GM12878 (cell line): ENCODE measurements at places on chromosomes 16 and 17. TPM values are rescaled to one million over a fixed set of nuclear protein-coding genes. Genes with fewer than 3 reads are reported as not detected.

C1QTNF8 gene
- total RNA-seq = not detected in 2 replicates

MYO15A gene
- total RNA-seq = 0.13 and 0.56 TPM in 2 replicates

KRT16 gene
- total RNA-seq = not detected in 2 replicates

TNRC6C gene
- total RNA-seq = 5.4 and 6.1 TPM in 2 replicates

GCSH gene
- total RNA-seq = 27.1 and 30.9 TPM in 2 replicates

GRCh38 chr17:62718429-62718828, 89.7 kb downstream of the MARCHF10 start:
- H3K4me3 ChIP-seq = no peak overlapping the region
- no peak for DNase-seq
- H3K27ac ChIP-seq = no peak overlapping the region

- H3K4me3 ChIP-seq = no peak overlapping the region
- H3K4me1 ChIP-seq = no peaks in the 10 kb centered on the region
- DNase-seq = no peak
- H3K27me3 ChIP-seq = no peaks in the 10 kb centered on the region
Observed at GRCh38 chr17:17572010-17572785, 19.3 kb downstream of the PEMT start.

- no peaks in the 10 kb centered on the region for H3K36me3 ChIP-seq
- no peak overlapping the region for H3K4me3 ChIP-seq
Observed at GRCh38 chr16:90050969-90051368, 26.2 kb downstream of the PRDM7 start.

- no peaks in the 10 kb centered on the region for H3K4me1 ChIP-seq
- no peak for DNase-seq
- H3K27me3 ChIP-seq = no peaks in the 10 kb centered on the region
- no peak overlapping the region for H3K4me3 ChIP-seq
- no peak overlapping the region for H3K27ac ChIP-seq
Observed at GRCh38 chr16:54063279-54063773, 223.3 kb downstream of the IRX3 start.

DNA sequence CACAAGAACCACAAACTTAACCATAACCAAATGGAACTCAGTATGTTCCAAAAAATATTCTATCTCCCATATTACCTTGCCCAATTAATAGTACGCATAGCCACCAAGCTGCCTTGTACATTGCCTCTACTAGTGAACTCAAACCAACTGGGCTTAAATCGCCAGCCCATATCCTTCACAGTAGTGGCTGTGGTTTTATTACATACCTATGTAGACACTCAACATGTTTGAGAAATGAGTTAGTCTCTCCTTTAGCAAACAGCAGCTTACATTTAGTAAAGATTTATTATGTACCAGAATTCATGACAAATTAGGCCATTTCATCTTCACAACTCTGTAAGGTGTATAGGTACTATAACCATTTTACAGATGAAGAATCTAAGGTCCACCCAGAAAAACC, 41.4 kb downstream of the GRB2 start:
- no peak for DNase-seq
- no peak overlapping the region for H3K4me3 ChIP-seq
- H3K27ac ChIP-seq = peak overlapping the region; percentile 54; the same call in 1 of the 2 replicates
- H3K36me3 ChIP-seq = no peaks in the 10 kb centered on the region

DNA sequence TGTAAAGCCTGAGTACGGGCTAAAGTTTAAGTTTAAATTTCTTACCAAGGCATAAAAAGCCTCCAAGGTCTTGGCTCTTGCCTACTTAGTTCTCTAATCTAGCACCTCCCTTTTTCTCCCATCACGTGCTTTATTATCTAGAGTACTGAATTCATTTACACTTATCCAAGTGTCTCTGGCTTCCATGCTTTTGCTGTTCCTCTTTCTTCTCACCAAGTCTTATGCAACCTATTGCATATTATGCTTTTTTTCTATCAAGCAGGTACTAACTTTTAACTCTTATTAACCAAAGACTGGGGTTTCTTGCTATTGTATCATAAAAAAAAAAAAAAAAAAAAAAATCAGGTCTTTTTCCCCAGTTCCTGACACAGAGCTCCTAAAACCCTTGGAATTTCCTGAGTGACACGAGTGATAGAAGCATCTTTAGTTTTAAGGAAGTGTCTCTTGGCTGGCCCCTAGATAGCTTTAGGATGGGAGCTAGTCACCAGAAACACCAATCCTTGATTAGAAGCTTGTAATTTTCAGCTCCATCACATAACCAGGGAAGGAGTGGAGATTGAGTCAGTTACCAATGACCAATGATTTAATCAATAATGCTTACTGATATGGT, 44.9 kb downstream of the SSH2 start:
- H3K4me1 ChIP-seq = no peaks in the 10 kb centered on the region
- no peaks in the 10 kb centered on the region for H3K27me3 ChIP-seq
- H3K36me3 ChIP-seq = 0 out of 2 replicates have a peak, but pooled peaks cover 4% of the 10 kb centered on the region
- H3K27ac ChIP-seq = no peak overlapping the region
- H3K4me3 ChIP-seq = no peak overlapping the region

DNA sequence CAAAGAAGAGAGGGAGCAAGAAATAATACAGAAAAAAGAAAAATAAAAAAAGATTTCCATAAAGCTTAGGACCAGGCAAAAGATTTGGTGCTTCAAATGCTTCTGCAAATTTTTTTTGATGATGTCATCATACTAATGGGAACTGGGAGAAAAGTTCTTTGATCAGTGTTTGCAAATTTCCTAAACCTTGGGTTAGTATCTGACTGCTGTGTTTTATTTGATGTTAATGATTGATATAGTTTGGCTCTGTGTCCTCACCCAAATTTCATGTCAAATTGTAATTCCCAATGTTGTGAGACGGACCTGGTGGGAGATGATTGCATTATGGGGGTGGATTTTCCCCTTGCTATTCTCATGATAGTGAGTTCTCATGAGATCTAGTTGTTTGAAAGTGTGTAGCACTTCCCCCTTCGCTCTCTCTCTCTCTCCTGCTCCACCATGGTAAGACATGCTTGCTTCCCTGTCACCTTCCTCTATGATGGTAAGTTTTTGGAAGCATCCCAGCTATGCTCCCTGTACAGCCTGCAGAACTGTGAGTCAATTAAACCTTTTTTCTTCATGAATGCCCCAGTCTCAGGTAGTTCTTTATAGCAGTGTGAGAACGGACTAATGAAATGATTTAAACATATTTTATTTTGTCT, 72.6 kb downstream of the TMEM100 start:
- no peaks in the 10 kb centered on the region; the same call in 1 of the 2 replicates for H3K27me3 ChIP-seq
- no peaks in the 10 kb centered on the region for H3K4me1 ChIP-seq
- no peak overlapping the region for H3K27ac ChIP-seq
- DNase-seq = no peak
- no peak overlapping the region for H3K4me3 ChIP-seq

DNA sequence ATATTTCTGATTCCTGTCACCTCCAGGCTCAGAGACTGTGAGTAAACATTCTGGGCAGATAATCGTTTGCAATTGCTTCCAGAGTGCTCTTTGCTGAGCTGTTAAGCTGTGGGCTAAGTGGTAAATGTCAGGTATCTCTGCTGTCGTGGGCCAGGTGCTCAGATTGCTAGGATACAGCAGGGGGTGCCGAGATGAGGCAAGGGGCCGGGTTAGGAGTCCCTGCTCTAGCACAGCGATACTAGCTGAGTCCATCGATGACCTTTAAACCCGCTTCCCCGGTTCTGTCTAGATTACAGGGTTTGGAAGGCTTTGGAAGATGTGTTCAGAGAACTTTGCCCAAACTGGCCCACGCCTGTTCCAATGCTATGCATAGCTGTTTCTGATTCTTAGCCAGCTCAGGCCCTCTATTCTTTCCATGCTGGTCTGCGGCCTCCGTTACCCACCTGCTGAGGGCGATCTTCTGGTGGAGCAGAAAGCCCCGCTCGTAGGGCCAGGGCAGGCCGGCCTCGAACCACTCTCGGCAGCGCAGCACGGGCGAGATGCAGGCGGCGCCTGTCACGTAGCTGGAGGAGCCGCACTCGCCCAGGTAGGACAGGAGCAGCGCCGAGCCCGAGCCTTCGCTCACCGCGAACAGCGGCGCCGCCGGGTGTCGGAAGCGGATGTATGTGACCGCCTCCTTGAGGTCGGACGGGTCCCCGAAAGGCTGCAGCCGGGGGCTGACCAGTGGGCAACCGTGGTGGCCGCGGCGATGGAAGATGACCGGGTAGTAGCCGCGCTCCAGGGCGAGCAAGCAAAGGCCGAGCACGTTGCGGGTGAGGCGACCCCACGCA, 979 bp downstream of the ABHD15 start:
- H3K4me1 ChIP-seq = peaks cover 18% of the 10 kb centered on the region
- DNase-seq = no peak
- peak overlapping the region; percentile 96 for H3K4me3 ChIP-seq
